ENCODE measurements at places on chromosomes 6 and 20.

DNA sequence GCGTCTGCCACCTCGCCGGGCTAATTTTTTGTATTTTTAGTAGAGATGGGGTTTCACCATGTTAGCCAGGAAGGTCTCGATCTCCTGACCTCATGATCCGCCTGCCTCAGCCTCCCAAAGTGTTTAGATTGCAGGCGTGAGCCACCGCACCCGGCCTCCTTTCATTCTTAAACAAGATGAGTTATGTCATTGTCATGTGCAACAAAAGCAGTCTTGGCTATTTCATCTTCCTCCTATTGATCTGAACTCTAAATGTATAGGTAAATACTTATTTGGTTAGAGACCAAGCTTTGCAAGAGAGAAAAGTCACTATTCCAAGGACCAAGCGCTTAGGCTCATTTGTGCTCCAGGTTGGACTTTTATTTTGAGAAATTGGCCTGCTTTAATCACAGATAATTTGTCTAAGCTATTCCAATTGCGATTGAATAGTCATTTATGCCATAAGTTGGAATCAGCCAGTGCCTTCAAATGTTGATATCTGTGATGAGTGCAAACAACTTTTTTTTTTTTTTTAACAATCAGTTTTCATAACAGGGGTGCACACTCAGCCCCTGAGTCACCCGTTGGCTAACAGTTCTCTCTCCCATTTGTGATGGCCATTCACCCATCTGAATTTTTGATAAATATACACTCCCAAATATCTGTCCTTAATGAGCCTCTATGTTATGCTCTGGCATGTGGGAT is 167.3 kb downstream of the BCAS1 start:
- DNase-seq, result no peak

GRCh38 chr20:3406481-3407039 is 909 bp downstream of the DNAAF9 start:
- DNase-seq, result no peak

GRCh38 chr6:146915671-146916127 is 288.5 kb upstream of the STXBP5 start:
- DNase-seq, result no peak

DNA sequence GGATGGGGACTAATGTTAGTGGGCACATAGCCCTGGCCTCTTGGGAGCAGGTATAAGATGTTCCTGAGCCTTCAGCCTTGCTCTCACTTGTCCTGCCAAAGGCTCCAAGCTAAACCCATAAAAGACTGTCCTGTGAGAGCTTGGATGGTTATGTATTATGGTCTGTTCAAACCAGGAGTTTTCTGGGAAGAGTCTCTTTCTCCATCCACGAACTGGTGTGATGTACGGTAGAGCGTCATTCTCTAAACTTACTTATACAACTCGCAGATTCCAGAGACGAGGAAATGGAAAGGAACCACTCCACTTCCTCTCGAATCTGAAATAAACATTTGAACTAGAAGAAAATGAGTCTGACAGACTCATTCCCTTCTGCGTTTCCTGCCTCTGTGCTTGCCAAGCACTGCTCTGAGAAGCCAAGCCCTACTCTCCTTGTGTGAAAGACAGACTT is 5.3 kb downstream of the SOBP start:
- no peak for DNase-seq

- DNase-seq, result no peak
Observed at GRCh38 chr6:139940741-139941729, 566.6 kb upstream of the CITED2 start.

- DNase-seq, result no peak
Observed at GRCh38 chr6:158033751-158034702, 52.4 kb downstream of the SYNJ2 start.

DNA sequence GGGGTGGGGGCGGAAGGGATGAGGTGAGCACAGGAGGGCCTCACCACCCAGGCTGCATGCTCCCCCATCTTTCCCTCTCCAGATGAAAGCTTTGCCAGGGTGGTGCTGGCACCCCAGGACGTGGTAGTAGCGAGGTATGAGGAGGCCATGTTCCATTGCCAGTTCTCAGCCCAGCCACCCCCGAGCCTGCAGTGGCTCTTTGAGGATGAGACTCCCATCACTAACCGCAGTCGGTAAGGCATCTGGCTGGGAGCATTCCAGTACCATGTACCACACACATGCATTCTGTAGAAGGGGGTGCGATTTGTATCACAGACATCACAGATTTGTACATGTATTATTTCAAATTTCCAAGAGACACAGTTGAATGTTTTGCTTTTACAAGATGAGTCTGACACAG is 40.6 kb upstream of the SRF start:
- no peak for DNase-seq

DNA sequence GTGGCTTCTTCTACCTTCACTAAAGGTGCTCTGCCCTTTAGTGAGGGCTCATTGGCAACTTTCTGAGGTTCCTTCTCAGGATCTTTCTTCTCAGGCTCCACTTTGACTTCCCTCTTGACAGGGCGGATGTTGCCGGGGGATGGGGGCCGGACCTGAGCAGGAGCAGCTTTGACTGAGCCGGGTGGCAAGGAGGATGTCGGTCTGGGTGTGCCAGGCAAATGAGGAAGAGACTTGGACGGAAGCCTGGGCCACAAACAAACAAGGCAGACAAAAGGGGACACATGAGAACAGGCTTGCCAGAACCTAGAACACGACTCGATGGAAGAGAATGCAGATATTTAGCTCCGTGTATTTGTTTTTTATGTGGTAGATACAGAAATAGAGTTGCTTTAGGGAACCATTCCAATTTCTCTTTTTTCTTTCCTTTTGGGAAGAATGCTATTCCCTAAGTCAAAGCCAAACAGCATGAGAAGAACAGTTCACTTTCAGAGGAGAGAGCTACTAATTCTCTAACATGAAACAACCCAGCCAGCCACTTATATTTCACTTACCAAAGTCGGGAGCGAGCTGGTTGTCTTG is 76.2 kb upstream of the BCLAF1 start:
- no peak for DNase-seq

- no peak for DNase-seq
Observed at GRCh38 chr6:169296622-169297021, 43.0 kb upstream of the THBS2 start.

- DNase-seq, result no peak
Observed at GRCh38 chr6:143684486-143684885, 6.7 kb downstream of the PHACTR2 start.

- DNase-seq, result no peak
Observed at GRCh38 chr6:157813750-157814455, 9.1 kb upstream of the SNX9 start.

Measured in NCI-H187 treated with DMSO at 0.1 percent for 48 hours (cell line).